Activated CD4-positive, alpha-beta T cell treated with anti-CD3 and anti-CD28 coated beads for 36 hours (primary cell): ENCODE measurements at places on chromosomes 7 and 10.
A peak's percentile ranks its signal among the peaks of the same experiment; 100 is the strongest.

DNA sequence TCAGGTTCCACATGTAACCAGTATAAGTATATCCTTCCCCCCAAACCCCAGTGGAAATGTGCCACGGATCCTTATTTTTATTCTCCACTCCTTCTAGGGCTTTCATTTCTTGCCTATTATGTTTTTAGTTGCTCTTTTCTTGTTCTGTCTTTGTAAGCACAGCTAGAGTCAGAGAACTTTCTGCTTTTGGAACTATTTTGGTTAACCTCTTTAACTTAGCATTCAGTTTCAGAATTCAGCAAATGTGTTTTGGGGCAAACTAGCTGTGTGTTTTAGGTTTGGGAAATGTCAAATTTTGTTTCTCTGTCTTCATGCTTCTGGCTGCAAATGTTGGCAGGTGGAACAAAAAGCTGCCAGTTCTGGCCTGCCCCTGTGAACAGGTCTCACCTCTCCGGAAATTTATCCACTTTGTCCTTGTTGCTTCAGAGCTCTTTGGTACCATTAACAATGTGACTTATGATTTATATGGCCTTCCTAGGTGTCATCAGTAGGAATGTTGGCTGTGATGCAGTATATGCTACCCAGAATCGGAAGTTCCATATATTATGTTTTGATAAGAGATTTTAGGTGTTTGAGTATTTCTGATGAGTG, 156.1 kb downstream of the ADK start:
- DNase-seq, result no peak

- no peak for DNase-seq
Measured at GRCh38 chr10:133088956-133089800, 1.5 kb downstream of the ADGRA1 start.

- no peak for DNase-seq
Measured at GRCh38 chr7:19368491-19368925, 223.3 kb upstream of the FERD3L start.

GRCh38 chr7:101231644-101232043, 6.0 kb downstream of the CLDN15 start:
- no peak for DNase-seq

GRCh38 chr7:39413636-39414223, 152.5 kb upstream of the YAE1 start:
- no peak for DNase-seq

DNA sequence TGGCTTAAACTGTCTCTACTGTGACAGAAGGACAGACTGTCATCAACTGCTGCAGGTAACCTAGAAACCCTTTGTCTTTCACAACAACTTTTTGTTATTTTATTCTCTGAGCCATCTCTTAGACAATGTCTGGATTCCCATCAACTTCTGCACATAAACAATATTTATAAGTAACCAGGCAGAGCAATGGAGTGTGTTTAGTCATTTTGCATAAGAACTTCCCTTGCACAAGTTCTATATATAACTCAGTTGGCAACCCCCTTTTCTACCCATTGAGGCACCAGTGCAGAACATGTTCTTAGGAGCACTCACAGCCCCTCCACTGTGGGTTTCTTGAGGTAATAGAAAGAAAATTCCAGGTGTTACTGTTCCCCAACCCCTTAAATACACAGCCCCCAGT, 65.0 kb upstream of the IL6 start:
- DNase-seq, result peak; percentile 24

DNA sequence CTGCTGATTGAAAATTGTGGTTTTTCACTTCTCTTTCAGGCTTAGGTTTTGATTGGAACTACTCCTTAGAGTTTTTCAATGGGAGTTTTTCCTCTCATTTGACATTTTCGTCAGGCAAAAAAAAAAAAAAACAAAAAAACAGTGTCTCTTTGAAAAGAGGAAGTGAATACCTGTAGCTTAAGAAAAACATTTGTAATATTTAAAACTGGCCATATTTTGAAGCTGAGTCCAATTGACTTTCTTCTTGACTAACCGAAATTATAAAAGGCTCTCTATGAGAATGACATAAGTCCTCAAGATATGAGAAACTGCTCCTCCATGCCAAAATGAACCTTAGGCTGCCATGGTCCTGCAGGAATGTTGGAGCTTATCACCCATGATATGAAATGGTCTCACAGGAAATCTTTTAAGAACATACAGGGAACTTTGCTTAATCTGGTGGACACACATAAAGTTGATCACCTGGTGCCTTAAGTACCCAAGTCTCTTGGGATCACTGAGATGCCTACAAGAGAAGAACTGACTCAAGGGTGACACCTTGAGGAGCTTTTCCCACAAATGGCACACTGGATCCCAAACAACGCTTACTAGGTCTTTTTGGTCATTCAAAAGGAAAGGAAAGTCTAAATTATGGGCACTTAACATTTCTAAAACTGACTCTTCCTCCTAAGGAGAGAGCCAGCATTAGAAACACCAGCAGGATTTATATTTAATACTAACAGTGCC, 263.4 kb downstream of the CDC14C start:
- no peak for DNase-seq

- DNase-seq, result no peak
Measured at GRCh38 chr10:76647301-76647700, 990.3 kb downstream of the KCNMA1 start.

- DNase-seq, result peak; percentile 43
Measured at GRCh38 chr10:110006358-110007160, 1.2 kb upstream of the ADD3 start.

DNA sequence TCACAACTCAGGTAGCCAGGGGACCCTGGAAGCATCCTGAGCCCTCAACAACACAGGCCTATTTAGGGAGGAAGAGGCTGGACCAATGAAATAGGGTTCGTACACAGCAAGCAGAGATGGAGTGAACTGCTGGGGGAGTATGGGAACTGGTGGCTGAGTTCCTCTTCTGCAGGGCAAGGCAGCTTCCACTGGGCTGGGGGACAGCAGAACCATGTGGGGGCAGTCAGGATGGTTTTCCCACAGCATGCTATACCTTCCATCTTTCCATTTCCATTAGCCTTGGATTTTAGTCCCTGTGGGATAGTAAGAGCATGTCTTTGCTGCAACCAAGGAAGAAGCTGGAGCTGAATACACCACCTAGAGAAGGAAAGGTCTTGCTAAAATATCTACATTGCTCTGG, 370.6 kb downstream of the CCSER2 start:
- no peak for DNase-seq

DNA sequence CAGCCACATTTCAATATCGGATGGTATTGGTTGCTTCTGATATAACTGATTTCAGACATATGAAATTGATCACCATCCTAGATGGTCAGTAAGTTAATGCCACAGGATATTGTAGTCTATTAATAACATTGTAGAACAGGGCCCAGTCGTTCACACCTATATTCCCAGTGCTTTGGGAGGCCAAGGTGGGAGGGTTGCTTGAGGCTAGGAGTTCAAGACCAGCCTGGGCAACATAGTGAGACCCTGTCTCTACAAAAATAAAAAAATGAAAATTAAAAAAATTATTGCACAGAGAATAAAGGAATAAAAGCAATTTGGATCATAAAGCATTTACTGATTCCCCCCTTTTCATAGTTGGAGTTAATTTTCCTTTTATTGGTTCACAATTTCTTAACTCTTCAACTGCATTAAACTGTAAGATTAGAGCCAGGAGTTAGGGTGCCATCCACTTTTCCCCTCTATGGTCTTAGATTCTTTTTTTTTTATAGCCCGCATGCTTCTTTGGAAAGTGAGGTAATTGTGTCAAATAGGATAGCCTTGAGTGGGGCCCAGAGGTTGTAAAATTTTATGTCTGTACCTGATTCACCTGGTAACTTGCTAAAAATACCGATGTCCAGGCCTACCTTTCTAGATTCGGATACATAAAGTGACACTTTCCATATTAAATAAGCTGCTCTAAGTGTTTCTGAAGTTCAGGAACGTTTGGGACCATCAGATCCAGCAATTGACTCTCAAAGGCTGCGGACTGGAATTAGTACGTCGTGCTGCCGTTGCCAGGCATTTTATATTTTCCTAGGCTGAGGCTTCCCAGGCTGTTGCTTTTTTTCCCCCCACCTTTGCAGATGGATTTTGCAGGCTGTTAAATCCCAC, 24.7 kb downstream of the ADK start:
- DNase-seq, result no peak

DNA sequence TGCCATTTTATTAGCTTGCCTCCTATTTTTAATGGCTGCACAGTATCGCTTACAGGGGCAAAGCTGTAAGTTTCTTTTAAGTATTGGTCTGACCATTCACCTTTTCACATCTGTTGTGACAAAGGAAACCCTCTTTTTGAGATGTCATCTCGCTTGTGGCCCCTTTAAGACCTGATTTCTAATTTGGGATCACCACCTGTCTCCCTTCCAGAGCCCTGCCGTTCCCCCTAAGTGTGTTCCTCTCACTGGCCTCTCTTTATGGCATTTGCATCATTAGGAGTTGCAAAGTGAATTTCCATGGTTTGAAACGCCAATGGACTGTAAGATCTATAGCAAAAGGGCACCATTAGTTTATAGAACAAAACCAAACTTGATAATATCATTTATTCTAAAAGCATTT, 1.4 kb downstream of the EPDR1 start:
- no peak for DNase-seq

GRCh38 chr10:113899952-113900598, 45.6 kb downstream of the NHLRC2 start:
- DNase-seq, result no peak

GRCh38 chr7:155640629-155641028, 3.8 kb upstream of the RBM33 start:
- DNase-seq, result no peak

GRCh38 chr7:29858191-29858951, 52.1 kb downstream of the WIPF3 start:
- DNase-seq, result no peak

- DNase-seq, result no peak
Measured at GRCh38 chr10:92800134-92800733, 48.1 kb upstream of the EXOC6 start.

DNA sequence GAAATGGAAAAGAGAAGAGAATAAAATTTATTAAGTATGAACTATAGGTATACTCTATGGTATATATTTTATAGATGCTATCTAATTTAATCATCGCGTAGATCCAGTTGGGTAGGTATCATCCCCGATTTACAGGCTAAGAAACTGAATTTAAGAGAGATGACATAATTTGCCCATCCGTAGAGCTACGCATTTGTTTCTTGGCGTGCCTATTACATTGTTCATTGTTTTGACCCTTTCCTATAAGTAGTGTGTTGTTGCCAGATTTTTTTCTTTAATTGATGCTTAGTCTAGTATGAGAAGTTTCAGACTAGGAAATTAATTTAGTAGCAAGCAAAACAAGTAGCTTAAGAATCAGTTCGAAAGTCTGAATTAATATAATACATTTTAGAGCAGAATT, 205.7 kb upstream of the NPSR1 start:
- no peak for DNase-seq

GRCh38 chr7:34222722-34223121, 317.4 kb downstream of the BMPER start:
- DNase-seq, result no peak

DNA sequence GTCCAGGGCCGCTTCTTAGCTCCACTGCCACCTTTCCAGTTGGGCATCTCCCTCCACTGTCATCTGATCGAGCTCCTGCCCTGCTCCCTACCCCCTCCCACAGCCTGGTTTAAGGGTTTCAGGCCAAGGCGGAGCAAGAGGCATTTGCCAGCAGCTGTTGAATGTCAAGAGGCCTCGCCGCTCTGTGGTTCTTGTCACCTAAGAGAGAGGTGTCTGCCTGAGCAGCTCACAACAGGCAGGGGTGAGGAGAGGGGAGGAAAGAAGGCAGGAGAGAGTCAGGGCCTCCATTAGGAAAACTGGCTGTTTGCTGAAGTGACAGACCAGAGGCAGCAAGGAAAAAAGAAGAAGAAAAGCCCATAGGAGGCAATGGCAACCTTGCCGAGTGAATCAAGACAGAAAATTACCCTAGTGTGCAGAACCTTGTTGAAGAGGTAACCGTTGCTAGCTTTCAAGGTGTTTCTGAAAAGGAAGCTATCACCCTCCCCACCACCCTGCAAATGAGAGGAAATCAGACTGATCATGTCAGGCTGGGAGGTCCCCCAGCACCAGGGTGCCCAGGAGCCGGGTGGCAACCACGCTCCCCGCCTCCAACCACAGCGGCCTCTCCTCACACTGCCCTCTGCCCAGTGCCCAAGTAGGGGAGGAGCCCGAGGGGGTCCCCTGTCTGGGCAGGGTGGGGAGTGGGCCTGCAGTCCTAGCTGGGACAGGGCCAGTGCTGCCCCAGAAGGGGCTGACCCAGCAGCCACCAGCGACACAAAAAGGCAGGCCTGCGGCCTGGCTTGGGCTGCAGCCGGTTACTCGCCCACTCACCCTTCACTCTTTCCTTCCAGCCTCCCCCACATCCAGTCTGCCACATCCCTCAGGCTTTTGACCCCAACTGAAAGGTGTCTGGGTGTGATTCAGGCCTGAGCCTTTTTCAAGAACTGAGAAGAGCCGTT, 7.1 kb downstream of the GATA3 start:
- peak; percentile 75 for DNase-seq

DNA sequence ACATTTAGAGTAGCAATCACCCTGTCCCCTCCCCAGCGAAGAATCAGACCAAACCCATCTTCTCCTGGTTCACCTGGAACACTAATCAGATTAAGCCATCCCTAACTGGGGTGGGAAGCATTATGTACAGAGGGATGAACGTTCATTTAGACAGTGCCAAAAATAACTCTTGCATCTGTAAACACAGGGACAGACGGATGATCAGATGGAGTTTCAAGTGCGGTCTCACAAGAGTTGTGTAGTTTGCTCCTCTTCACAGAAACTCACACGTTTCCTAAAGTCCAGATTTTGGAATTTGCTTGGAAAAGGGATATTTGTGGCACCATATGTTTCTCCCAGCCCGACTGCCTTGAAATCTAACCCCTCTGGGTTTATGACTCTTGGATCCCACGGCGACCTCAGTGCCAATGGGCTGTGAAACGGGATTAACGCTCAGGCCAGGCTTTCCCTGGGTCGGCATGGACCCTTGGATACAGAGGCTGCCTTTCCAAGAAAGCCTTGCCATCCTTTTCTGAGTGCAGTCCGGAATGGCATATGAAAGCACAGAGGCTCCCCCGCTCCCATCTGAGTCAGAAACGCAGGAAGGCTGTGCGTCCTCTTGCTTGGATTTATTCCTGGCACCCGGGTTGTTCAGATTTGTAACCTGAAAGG, 293.2 kb upstream of the HABP2 start:
- DNase-seq, result no peak

DNA sequence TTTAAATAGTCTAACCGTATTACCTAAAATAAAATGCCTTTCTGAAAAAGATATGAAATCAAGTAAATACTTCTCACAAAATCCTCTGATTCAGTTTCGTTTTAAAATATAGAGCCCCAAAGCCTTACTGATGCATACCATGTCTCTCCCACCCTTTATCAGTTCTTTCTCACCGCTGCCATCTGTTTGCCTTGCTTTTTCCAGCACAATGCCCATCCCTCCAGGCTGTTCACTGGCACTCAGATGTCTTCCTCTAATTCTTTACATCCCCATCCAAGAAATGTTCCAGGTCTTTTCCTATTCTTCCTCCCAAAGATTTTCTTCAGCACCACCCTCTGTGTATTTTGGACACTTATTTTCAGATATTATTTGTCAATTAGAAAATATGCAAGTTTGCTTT, 116.5 kb upstream of the LRRN3 start:
- DNase-seq, result no peak

- no peak for DNase-seq
Measured at GRCh38 chr10:112880633-112881530, 69.2 kb upstream of the TCF7L2 start.
